ENCODE measurements at places on chromosomes 16 and 17.

- H3K27ac ChIP-seq = no peak overlapping the region
- peaks cover 19% of the 10 kb centered on the region for H3K27me3 ChIP-seq
- peaks cover 9% of the 10 kb centered on the region for H3K4me1 ChIP-seq
- no peak overlapping the region for H3K4me3 ChIP-seq
- H3K36me3 ChIP-seq = no peaks in the 10 kb centered on the region
These were observed 3.4 kb downstream of the SLC2A4 start for GRCh38 chr17:7284911-7285310.

GRCh38 chr16:70573451-70574121 lies 50.0 kb downstream of the SF3B3 start:
- H3K4me1 ChIP-seq = peaks cover 67% of the 10 kb centered on the region
- H3K27ac ChIP-seq = peak overlapping the region; percentile 92
- H3K4me3 ChIP-seq = peak overlapping the region; percentile 12
- peak; percentile 99 for DNase-seq
- peaks cover 23% of the 10 kb centered on the region for H3K36me3 ChIP-seq
- H3K27me3 ChIP-seq = no peaks in the 10 kb centered on the region

- H3K27me3 ChIP-seq = peaks cover 1% of the 10 kb centered on the region
- H3K4me3 ChIP-seq = no peak overlapping the region
- no peaks in the 10 kb centered on the region for H3K36me3 ChIP-seq
These were observed 9.3 kb upstream of the EPN3 start for GRCh38 chr17:50523208-50523607.

GRCh38 chr17:43169561-43170139 lies 1.4 kb upstream of the NBR1 start:
- H3K4me3 ChIP-seq = peak overlapping the region; percentile 47
- DNase-seq = no peak
- H3K36me3 ChIP-seq = no peaks in the 10 kb centered on the region
- peaks cover 22% of the 10 kb centered on the region for H3K4me1 ChIP-seq

DNA sequence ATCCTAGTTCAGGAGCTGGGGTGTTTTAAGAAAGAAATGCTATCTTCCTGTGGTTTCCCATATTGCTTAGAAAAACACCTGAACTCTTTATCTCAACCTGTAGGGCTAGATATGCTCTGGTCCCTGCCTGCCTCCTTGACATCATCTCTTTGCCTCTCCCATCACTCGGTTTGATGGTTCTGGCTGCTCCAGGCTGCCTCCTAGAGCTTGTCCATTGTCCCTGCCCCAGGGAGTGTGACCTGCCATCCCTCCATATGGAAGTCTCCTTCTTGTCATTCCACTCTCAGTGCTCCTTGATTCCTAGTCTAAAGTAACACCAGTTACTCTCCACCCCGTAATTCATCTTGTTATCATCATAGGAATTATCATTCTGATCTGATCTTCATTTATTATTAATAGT lies 369.0 kb upstream of the EEF2KMT start:
- H3K36me3 ChIP-seq = no peaks in the 10 kb centered on the region
- no peaks in the 10 kb centered on the region for H3K4me1 ChIP-seq
- DNase-seq = no peak
- no peaks in the 10 kb centered on the region for H3K27me3 ChIP-seq

DNA sequence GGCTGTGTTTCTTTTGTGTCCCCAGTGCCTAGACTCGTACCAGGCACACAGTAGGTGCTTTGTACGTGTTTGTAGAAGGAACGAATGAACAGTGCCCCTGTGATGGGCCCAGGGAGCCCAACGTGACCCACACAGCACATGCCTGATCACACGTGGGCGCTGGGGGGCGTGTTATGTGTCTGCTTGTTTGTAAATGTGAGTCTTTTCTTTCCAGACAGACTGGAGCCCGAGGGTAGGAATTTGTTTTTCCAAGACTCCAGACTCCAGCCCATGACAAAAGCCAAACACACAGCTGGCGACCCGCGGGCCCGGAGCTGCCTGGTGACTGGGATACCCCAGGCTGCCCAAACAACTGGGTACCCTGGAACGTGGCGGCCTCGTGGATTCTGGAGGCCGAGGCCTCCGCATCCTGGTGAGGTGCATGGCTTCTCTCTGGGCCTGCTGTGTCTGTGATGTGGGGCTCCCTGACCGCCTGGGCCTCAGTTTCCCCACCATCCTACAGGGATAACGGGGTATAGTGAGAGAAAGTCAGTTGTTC lies 14.9 kb upstream of the CBFA2T3 start:
- H3K36me3 ChIP-seq = no peaks in the 10 kb centered on the region
- H3K27ac ChIP-seq = no peak overlapping the region
- no peak overlapping the region for H3K4me3 ChIP-seq
- no peaks in the 10 kb centered on the region for H3K27me3 ChIP-seq

All from endothelial cell of umbilical vein (primary cell).